Bladder microvascular endothelial cell (primary cell): ENCODE measurements at places on chromosomes 5 and 9. TPM values are rescaled to one million over a fixed set of nuclear protein-coding genes. Genes with fewer than 3 reads are reported as not detected.

MORN5 gene
- 0.49 TPM in 1 of 2 replicates, not detected in the other for total RNA-seq

BTNL8 gene
- not detected in 2 replicates for total RNA-seq

ADRA1B gene
- under 0.01 and 0.76 TPM in 2 replicates for total RNA-seq

ELAVL2 gene
- total RNA-seq, result 1.3 and 2.6 TPM in 2 replicates

LMAN2 gene
- 332 and 421 TPM in 2 replicates for total RNA-seq

SLC4A9 gene
- total RNA-seq, result under 0.01 and 0.19 TPM in 2 replicates

MCIDAS gene
- not detected in 2 replicates for total RNA-seq

SNCB gene
- 0.16 and 1.1 TPM in 2 replicates for total RNA-seq

TNC gene
- total RNA-seq, result 1.6 and 29.5 TPM in 2 replicates

HIGD2A gene
- 20.6 and 27.6 TPM in 2 replicates for total RNA-seq

RORB gene
- under 0.01 TPM in 2 replicates for total RNA-seq

SLC23A1 gene
- not detected in 2 replicates for total RNA-seq

BAAT gene
- under 0.01 TPM in 1 of 2 replicates, not detected in the other for total RNA-seq

NIPAL4 gene
- total RNA-seq, result not detected in 2 replicates

NUTM2G gene
- total RNA-seq, result not detected in 2 replicates

CDH18 gene
- total RNA-seq, result not detected in 2 replicates

WHRN gene
- under 0.01 and 0.19 TPM in 2 replicates for total RNA-seq

SHB gene
- 14.2 and 35.2 TPM in 2 replicates for total RNA-seq

TGFBR1 gene
- 10.7 and 23.7 TPM in 2 replicates for total RNA-seq

ATOX1 gene
- total RNA-seq, result 66.3 and 73.3 TPM in 2 replicates

DCTN4 gene
- total RNA-seq, result 17.2 and 36.2 TPM in 2 replicates

IRX2 gene
- under 0.01 TPM in 1 of 2 replicates, not detected in the other for total RNA-seq

F12 gene
- 0.69 and 1.3 TPM in 2 replicates for total RNA-seq
